ENCODE measurements at places on chromosomes 16 and 17. TPM values are rescaled to one million over a fixed set of nuclear protein-coding genes. Genes with fewer than 3 reads are reported as not detected.

NPIPA2 gene
- 1.00 TPM for total RNA-seq

KRT40 gene
- total RNA-seq = not detected

FNDC8 gene
- not detected for total RNA-seq

TBC1D28 gene
- total RNA-seq = not detected

TMEM114 gene
- total RNA-seq = not detected

CDH1 gene
- not detected for total RNA-seq

SLC25A10 gene
- total RNA-seq = 11.0 TPM

CA5A gene
- total RNA-seq = not detected

TEKT5 gene
- not detected for total RNA-seq

HSF4 gene
- total RNA-seq = 5.2 TPM

HCRT gene
- total RNA-seq = not detected

SEC14L5 gene
- under 0.01 TPM for total RNA-seq

NPIPB12 gene
- total RNA-seq = 15.6 TPM
